ENCODE measurements at places on chromosomes 2 and 18.

DNA sequence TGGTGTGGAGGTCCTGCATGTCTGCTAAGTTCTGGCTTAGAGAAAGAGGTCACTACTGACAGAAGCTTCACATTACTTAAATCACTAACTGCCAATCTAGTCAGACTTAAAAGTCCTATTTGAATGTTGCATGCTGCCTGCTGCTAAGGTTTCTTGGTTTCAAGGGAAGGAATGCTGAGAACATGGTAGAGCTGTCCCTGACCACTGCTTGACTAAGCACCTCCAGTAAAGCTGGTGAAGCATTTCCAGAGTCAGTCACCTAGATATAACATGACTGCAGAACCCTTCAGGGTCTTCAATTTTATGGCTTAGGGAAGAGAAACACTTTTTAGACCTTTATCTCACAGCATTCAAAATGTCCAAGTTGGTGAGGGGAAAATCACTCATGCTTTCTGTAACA, 2178.3 kb upstream of the PIK3C3 start:
- DNase-seq = no peak

- no peak for DNase-seq
Observed at GRCh38 chr2:40497251-40497859, 45.5 kb upstream of the SLC8A1 start.

- DNase-seq = peak; percentile 43
Observed at GRCh38 chr2:36376319-36376765, 20.8 kb downstream of the CRIM1 start.

DNA sequence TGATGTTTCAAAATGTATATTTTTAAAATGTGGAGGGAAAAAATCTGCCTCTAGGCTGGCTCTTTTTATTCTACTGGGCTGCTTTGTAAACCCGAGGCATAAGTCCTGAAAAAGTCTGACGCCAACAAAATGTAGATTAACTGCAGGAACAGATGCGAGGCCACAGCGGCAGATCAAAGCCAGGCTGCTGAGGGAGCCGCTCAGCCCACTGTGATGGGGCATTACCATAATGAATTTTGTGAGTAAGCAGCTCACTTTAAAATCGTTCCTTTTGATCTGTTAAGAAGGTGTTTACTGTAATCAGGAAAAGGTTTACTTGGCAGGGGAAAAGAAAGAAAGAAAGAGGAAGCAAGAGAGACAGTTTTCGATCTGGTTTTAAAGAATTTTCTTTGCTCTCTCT, 269.0 kb downstream of the ICOS start:
- DNase-seq = peak; percentile 58

DNA sequence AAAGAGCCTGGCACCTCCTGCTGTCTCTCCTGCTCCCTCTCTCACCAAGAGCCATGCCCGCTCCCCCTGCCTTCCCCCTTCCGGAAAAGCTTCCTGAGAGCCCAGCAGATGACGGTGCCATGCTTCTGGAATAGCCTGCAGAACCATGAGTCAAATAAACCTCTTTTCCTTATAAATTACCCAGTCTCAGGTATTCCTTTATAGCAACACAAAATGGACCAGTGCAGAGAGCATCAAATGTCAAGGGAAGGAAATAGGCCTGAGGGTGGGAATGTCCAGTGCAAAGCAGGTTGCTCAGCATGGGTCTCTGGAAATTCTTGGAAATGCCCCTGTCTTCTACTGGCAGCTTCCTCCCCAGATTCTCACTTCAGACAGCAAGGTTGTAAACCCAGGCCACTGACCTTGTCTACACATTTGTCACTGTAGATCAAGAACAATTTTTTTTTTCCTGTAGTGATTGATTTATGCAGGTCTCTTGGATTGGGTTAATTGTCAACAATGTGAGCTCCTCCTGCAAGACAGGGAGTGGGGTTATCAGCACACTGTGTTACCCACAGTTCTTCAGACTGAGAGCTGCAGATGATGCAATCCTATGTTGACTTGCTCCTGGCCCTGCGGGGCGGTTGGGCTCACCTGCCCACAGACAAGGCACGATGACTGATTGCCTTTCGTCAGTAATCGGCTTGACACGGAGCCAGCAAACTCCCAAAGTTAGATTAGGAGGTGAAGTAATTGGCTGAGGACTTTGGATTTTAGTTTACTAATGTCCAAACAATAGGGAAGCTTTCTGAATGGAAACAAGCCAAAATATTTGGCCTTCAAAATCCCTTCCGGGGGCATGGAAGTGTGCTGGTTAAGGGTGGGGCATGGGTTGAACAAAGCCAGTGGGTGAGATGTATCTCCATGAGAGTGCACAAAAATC, 5.4 kb upstream of the BOD1L2 start:
- DNase-seq = peak; percentile 28

- no peak for DNase-seq
Observed at GRCh38 chr18:9577361-9577760, 37.0 kb downstream of the PPP4R1 start.

- no peak for DNase-seq
Observed at GRCh38 chr18:47288741-47289140, 37.3 kb upstream of the SKOR2 start.

GRCh38 chr18:9827793-9828505, 57.8 kb upstream of the TXNDC2 start:
- no peak for DNase-seq

GRCh38 chr2:230796280-230796862, 68.4 kb upstream of the ITM2C start:
- no peak for DNase-seq

GRCh38 chr2:99827296-99827999, 314.9 kb downstream of the AFF3 start:
- DNase-seq = no peak

- DNase-seq = no peak
Observed at GRCh38 chr2:100581277-100581612, 18.5 kb downstream of the PDCL3 start.

DNA sequence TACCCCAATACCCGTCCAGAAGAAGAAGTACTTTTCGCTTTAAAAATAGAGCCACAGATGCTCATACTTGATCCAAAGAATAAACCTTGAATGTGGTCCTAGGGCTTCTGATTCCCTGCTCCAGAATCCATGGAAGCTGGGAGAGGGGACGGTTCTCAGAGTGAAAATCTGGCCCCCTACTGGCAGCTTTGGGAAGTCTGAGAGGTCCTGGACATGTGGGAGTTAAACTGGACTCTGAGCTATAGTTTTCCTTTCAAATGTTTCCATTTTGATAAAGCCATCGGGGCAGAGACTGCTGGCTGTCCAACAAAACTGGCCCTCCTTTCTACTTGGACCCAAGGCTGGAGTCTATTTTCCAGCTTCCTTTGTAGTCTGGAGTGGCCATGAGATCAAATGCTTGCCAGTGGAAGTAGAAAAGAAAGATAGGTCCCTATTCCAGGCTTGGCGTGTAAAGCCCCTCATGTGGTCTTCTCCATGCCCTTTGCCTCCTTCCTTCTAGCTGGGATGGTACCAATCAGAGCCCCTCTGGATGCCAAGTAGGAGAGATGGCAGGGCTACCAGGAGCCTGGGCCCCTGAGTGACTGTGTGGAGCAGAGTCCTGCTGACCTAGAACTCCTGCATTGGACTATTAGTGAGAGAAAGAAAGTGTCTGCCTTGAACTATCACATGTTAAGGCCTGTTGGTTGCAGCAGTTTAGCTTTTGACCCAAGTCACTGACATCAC, 37.7 kb upstream of the TBC1D8 start:
- DNase-seq = peak; percentile 70

DNA sequence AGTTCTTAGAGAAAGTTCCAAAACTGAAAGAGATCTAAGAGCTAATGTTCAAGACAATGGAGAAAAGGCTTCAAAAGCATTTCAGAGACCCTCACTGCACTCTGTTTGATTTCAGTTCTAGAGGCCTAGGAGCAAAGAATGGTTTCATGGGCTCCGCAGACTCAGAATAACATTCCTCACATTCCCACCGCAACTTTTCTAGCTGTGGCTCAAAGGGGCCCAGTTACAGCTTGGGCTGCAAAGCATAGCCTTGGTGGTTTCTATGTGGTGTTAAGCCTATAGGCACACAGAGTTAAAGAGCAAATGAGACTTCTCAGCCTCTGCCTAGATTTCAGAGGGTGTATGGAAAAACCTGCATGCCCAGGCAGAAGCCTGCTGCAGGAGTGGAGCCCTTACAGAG, 73.0 kb downstream of the FSIP2 start:
- DNase-seq = no peak

GRCh38 chr2:121821476-121822158, 66.2 kb downstream of the TSN start:
- DNase-seq = no peak

DNA sequence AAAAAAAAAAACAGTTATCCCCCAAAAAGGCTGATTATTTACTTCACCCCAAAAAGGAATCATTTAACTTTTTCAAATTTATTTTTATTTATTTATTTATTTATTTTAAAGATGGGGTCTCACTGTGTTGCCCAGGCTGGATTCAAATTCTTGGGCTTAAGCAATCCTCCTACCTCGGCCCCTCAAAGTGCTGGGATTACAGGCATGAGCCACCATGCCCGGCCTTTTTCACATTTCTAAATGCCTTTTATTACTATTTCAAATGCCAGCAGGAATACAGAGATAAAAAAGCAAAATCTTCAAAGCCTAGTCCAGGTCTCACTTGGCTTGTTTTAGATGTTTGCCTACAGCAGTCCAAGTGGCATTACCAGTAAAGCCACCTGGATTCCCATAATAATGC, 239.1 kb downstream of the ALPK2 start:
- no peak for DNase-seq

DNA sequence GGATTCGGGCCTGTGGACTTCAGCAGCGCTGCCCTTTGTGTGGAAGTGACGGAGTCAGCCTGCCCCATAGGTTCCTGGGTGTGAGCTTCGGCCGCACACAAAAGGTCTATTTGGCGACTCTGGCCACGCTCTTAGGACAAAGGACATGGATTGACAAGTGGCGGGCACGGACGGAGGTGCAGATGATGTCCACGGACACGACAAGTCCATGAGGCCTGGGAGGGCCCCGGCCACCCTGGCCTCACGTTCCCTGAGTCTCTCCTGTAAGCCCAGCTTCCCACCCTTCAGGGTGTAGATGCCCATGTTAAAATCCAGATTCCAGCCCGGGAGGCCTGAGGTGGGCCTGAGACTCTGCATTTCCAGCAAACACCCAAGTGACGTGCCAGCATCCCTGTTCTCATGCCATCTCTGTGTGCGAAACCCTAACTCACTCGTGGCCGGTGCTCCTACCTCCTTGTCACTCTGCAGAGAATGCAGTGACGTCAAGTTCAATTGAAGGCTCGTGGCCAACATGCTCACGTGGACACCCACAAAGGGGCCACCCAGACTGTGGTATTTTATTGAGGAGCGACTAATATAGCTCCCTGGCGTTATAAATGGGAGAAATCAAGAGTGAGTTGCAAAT, 111.7 kb downstream of the RTP5 start:
- no peak for DNase-seq

DNA sequence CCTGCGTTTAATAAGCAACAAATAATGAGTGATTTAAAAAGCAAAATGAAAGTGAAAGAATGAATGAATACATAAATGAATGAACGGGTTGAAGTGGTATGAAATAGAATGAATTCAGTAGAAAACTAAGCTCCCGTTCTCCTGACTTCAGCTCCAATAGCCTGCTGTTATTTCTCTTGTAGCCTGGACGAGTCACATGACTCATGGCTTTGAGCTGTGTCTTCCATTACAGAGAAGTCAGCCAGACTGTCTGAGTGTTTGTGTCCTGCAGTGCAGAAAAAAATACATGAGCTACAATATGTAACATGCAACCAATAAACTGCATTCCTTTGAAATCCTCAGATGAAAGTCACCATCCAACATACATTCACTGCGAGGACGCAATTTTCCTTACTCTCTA, 21.2 kb downstream of the SCG2 start:
- DNase-seq = peak; percentile 27

DNA sequence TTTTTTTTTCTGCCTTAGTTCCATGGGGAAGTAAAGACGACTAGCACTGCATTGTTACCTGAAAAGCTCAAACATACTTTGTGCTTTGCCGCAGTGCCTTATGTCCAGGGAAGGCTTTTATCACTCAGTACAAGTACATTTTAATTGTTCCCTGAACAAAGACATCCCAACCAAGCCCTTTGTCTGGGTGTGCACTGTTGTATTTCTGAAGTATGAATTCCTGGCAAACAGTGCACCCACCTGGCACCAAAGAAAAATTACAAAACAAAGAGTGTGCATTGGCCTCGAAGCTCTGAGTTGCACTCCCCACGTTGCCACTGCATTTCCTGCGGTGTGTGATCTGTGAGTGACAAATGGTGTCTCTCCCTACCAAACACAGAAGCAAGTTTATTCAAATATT, 858.5 kb upstream of the PIK3C3 start:
- peak; percentile 11 for DNase-seq

Data from iPS-NIHi11 (cell line).